ENCODE measurements at places on chromosomes 13 and 19.

DNA sequence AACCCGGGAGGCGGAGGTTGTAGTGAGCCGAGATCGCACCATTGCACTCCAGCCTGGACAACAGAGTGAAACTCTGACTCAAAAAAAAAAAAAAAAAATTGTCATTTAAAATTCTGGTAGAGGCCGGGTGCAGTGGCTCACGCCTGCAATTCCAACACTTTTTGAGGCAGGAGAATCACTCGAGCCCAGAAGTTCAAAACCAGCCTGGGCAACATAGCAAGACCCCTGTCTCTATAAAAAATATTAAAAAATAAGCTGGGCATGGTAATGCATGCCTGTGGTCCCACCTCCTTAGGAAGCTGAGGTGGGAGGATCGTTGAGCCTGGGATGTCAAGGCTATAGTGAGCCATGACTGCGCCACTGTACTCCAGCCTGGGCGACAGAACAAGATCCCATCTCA is 6.2 kb downstream of the NUCB1 start:
- no peak for DNase-seq

DNA sequence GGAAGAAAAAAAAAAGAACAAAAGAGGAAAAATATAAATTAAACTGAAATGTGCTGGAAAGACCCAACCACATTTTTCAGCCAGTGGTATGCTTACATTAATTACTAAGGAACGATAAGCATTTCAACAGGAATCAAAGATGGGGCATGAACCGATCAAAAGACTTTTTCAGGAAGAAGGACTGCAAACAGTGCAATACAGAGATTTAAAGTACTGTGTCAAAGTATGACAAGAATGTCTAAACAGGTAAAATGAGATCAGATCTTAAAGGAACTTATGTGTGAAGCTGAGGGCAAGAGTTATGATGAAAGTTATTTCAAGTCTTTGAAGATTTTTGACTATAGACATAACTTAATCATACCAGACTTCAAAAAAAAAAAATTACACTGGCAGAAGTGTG is 1761.8 kb downstream of the SLITRK5 start:
- DNase-seq, result no peak

- no peak for DNase-seq
Measured at GRCh38 chr13:45301263-45301662, 39.7 kb downstream of the TPT1 start.

GRCh38 chr19:28880735-28881401 is 332.1 kb downstream of the UQCRFS1 start:
- no peak for DNase-seq

Data from NCI-H748 treated with DMSO at 0.1 percent for 48 hours (cell line).